ENCODE measurements at places on chromosomes 12 and 14.

DNA sequence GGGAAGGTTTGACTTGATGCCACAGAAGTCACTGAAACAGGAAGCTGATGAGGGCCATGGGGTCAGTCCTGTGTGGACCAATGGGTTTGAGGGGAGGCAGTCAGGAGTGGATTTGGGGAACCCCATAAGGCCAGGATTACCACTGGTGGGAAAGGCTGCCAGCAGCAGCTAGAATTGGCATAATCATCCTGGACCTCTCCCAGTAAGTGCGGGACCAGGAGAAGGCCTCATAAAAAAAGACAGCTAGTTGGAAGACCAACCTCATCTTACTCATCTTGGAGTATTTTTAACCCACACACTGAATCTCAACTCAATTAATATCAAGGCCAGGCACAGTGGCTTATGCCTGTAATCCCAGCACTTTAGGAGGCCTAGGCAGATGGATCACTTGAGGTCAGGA, 22.7 kb downstream of the TBX3 start:
- no peak for DNase-seq

DNA sequence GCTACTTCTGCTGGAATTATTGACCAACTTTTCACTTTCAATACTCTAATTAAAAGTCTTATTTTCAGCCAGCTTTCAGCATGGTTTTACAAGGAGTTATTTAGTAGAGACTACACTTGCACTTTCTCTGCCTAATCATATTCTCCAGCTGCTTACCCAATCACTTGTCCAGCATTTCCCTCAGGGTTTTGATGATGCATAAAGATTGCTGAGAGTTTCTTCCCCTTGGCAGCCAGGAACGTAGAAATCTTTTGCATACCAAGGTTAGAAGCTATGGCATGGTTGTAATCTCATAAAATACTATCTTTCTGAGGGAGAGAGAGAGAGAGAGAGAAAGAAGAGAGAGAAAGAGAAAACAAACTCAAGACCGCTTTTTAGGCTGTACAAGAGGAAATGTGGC, 10.8 kb downstream of the OR4Q3 start:
- DNase-seq = no peak

DNA sequence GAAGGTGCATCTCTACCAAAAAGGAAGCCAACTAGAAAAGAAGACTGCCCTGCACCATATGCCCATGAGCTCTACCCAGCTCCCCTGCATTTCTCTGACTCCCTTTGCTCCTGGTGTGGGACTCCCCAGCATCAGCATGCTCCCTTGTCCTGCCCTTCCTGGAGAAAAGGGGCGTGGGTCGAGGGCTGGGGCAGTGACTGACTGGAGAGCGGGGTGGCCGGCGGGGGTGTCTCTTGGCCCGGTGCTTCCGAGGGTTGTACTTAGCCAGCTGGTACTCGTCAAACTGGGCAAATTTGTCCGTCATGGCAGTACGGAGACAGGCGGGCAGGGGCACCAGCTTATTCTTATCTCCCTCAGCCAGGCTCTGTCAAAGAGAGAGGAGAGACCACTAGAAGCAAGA, 9.8 kb downstream of the TEP1 start:
- no peak for DNase-seq

DNA sequence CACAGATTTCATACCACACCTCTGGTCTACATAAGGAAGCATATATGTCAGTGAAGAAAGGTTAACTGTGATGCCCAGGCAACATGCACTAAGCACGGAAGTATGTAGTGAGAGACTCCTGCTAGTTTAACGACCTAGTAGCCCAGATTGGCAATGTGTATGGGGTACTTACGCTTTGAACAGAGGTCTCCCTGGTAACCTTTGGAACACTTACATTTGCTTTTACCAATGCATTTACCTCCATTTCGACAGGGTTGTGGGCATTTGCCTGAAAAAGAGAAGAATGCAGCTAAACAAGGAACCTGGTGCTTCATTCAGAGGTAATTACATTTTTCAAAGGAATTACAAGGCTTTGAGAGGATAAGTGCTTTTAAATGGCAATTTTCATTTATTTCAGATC, 65.2 kb downstream of the WIF1 start:
- no peak for DNase-seq

DNA sequence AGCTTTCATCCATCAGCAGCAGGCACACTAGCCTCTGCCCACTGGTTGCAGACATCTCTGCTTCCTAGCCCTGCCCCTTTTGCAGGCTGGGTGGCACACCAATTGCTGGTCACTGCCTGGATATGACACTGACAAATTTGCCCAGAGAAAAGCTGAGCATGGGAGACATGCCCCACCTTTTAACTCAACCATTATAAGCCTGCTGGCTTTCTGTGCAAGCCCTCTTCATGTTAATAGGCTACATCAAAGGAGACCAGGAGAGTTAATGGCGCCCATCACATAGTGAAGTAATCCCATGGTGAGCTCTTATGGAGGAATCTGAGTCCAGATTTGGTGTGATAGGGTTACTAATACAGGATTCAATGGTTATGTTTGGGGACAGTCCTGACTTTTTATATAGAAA, 139.2 kb downstream of the KICS2 start:
- no peak for DNase-seq

GRCh38 chr12:77060136-77060882, 5.1 kb downstream of the E2F7 start:
- no peak for DNase-seq

GRCh38 chr12:47894068-47894467, 10.7 kb downstream of the VDR start:
- DNase-seq = no peak

DNA sequence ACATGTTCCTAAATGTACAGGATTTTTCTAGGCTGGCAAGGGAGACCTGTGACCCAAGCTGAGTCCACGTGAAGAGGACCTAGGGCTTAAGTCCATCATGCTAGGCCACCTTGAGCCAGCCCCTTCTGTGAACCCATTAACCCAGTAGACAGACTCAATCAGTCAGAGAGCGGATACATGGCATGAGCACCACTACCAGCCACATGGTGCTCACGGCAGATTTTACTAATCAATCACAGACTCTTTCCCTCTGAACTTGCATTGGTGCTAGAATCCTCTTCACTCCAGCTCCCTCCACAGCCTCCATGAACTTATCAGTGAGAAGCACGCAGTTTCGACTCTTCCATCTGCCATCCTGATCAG, 9.0 kb downstream of the PHETA1 start:
- DNase-seq = no peak

DNA sequence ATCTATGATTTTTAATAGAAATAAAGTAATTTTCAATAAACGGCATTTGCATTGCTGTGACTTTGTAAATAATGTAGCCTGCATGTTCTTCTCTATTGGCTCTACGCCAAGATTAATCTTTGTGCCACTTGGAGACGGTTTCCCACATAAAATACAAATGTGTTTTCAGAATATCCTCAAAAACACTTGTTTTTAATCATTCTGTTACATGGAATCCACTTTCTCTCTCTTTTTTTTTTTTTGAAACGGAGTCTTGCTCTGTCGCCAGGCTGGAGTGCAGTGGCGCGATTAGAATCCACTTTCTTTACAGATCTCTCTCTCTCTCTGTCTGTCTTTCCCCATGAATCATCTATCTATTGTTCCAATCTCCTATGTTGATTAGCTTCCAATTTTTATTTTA, 22.8 kb upstream of the SSPN start:
- DNase-seq = no peak

DNA sequence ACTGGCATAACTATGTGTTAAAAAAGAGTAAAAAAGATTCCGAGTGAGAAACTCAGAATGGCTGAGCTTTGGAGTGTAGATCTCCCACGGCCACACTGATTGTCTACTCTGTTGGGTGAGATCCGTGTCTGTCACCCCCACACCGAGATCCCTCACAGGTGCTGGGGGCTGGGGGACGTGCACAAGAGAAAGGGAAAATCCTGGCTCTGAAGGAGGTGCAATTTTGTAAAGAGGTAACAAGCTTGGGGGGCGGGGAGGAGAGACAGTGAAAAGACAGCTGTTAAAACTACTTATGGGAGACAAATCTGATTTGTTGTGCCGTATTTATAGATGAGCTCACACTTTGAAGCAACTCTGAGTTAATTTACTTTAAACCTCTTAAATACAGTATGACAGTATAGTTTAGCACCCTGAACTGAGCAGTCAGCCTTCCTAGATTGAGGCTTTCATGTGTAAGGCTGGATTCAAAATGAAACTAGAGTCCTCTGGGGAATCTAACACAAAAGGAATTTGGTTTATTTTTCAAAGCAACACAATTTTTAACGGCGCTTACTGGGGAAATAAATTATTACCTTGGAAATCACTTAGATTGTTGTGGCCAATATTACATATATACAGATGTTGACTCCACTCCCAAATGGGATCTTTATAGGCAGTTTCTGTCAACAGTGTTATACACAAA, 167.4 kb upstream of the RGS6 start:
- no peak for DNase-seq

DNA sequence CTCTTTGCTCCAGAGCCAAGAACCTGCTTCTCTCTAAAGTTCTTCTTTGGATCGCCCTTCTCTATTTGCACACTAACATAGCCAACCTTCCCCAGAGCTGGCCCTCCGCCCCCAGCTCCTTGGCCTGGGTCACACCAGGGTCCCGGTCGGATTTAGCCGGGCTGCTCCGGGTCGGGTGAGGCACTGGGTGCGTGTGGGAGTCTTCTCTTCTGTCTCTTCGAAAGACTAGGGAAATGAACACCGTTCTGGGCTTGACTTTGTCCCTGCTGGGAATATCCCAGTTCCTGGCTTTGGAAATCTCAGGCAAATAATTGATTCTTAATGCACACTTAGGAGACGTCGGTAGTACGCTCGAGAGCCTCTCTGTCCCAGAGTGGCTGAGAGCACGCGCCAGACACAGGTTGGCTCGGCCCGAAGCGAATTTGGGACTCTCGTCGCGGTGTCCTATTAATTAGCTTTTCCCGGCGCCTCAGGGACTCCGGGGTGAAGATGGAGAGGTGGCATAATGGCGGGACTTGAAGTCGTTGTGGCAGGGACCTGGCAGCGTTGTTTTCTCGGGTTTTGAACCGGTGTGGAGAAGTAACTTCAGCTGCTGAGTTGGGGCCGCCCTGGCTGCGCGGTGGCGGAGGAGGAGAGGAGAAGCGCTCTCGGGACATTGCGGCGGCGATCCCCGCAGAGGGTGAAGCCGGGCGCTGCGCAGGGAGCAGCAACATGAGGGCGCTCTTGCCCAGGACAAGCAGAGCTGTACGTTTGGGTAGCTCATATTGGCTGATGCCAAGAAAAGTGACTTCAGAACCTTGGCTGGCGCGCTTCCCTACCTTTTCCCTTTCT, 7.5 kb downstream of the FOXG1 start:
- no peak for DNase-seq

DNA sequence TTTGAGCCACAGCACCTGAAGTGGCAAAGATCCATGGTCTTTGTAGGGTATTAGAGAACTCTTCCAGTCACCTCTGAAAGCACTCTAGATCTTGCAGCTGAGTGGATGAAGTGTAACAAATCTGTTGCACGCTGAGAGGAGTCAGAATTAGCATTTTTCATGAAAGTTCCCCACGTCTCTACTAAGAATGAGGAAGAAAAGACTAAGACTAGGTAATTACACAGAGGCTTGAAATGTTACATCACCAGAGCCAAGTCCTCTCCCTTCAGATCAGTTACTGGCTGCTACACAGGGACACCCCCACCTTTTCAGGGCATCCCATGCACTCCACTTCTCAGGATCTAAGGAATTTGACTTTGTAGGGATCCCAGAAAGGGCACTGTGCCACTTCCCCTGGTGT, 98.6 kb upstream of the FKBP4 start:
- no peak for DNase-seq
